Liver (tissue), 10 donors: ENCODE measurements at places on chromosomes 11 and 22. TPM values are rescaled to one million over a fixed set of nuclear protein-coding genes. Genes with fewer than 3 reads are reported as not detected.

- H3K27me3 ChIP-seq: no peaks in the 10 kb centered on the region
- H3K4me3 ChIP-seq: no peak overlapping the region
- H3K4me1 ChIP-seq: no peaks in the 10 kb centered on the region
- DNase-seq: no peak
- no peak overlapping the region for H3K27ac ChIP-seq
Measured at GRCh38 chr11:87224486-87224885, 186.8 kb downstream of the TMEM135 start.

DNA sequence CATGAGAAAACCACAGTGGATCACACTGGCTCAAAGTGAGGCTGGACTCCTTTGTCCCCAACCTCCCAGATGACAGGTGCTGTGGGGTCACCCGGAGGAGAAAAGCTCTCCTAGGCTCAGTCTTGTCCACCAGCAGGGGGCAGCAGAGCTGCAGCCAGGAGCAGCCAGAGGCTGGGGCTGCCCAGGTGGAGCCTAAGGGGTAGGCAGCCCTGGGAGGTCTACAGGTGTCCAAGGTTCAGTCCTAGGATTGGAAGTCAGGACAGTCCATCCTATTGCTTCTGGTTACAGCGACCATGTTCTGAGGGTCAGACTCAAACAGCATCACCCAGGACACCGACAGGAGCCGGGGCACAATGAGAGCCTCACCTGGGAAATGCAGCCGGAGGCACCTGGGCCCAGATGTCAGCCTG lies 77.6 kb upstream of the IGLL5 start:
- no peak overlapping the region for H3K4me3 ChIP-seq
- no peaks in the 10 kb centered on the region for H3K4me1 ChIP-seq
- H3K27ac ChIP-seq: no peak overlapping the region
- DNase-seq: peak; percentile 73
- no peaks in the 10 kb centered on the region for H3K36me3 ChIP-seq

DNA sequence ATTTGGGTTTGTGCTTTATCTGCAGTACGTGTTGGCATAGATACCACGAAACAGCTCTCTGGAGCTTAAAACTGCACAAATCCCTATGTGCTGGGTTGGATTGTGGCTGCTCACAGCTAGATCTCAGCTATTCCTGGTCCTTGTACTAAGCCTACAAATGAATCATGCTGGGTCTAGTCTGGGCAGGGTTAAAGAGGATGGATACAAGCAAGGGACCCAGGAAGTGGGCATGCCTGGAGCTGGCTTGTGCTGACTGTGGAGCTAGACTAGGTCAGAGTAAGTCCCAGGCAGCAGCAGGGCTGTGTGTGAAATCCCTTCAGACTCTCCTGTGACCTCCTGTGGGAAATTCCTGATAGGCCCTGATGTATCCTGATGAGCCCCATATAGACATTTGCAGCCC lies 3.9 kb upstream of the E2F8 start:
- H3K4me1 ChIP-seq: peaks cover 22% of the 10 kb centered on the region
- H3K36me3 ChIP-seq: no peaks in the 10 kb centered on the region
- H3K27me3 ChIP-seq: no peaks in the 10 kb centered on the region
- DNase-seq: no peak
- H3K27ac ChIP-seq: no peak overlapping the region

The KCTD14 gene
- total RNA-seq: 6.2 TPM

The CATSPERZ gene
- 0.42 TPM for total RNA-seq

- DNase-seq: no peak
- no peaks in the 10 kb centered on the region for H3K4me1 ChIP-seq
- no peaks in the 10 kb centered on the region for H3K27me3 ChIP-seq
- no peak overlapping the region for H3K4me3 ChIP-seq
- H3K36me3 ChIP-seq: no peaks in the 10 kb centered on the region
Measured at GRCh38 chr11:116649268-116649667, 123.5 kb downstream of the BUD13 start.
